SHP77 treated with DMSO at 0.1 percent for 48 hours (cell line): ENCODE measurements at places on chromosomes 5 and 9.

GRCh38 chr5:55223812-55224240 is 3.3 kb downstream of the MCIDAS start:
- DNase-seq = no peak

- no peak for DNase-seq
Observed at GRCh38 chr5:146527785-146528184, 11.8 kb upstream of the GPR151 start.

- no peak for DNase-seq
Observed at GRCh38 chr9:122333169-122333808, 37.5 kb upstream of the PTGS1 start.

DNA sequence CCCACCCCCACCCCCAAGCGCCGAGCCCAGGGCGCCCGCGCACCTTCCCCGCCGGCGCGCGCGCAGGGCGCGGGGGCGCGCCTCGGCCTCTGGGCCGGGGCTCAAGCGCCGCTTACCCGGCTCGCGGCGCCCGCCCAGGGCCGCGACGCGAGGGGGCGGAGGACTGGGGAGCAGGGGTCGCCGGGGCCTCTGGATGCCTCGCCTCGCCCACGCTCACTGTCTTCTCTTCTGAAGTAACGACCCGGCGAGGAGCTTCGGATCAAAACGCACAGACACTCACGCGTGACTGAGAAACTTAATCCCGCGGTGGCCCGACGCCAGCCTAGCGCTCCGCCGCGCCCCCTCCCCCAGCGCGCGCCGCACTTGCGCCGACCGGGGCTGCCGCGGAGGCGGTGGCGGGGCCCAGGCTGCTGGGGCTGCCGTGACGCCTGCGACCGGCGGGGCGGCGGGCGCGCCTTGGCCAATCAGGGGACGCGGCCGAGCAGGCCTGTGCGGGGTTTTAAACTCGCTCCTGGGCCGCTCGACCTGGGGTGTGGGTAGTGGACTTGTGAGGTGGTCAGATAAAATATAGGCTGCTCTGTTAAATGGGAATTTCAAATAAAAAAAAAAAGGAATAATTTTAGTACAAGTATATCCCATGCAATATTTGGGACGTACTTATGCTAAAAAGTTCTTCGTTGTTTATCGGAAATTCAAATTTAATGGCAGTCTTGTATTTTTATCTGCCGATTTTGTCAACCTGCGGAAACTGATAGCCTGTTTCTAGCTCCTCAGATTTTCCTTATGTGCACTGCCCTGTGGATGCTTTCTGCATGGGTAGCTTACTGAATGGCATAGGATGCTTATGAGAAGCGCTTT is at the start of gene MPDZ:
MPDZ (minus strand) TSS at position 409 of the 858 bp plus-strand sequence. CDS start 29,377 bp downstream, outside the sequence.
- peak; percentile 18 for DNase-seq

- no peak for DNase-seq
Observed at GRCh38 chr5:119396030-119396664, 40.3 kb downstream of the TNFAIP8 start.

GRCh38 chr9:108083796-108084352 is 594.3 kb upstream of the KLF4 start:
- no peak for DNase-seq

DNA sequence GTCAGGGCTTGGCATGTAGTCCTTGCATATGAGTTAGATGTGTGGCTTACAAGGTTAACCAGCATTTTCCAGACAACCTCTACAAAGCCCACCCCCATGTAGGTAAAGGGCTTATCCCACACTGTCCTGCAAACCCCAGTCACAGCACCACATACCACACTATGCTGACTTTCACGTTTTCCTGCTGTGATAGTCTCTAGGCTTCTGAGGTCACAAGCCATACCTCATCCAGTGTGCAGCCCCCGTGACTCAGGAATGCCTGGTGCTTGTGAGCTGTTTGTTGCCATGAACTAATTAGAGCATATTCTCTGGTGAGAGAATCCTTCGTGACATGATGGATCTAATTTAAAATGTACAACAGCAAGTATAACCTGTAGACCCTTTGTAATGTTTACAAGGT is 50.8 kb downstream of the ERAP1 start:
- DNase-seq = no peak

- no peak for DNase-seq
Observed at GRCh38 chr9:99416007-99416406, 193.9 kb downstream of the SEC61B start.

GRCh38 chr5:159773062-159773924 is 143.0 kb upstream of the ADRA1B start:
- DNase-seq = peak; percentile 12

DNA sequence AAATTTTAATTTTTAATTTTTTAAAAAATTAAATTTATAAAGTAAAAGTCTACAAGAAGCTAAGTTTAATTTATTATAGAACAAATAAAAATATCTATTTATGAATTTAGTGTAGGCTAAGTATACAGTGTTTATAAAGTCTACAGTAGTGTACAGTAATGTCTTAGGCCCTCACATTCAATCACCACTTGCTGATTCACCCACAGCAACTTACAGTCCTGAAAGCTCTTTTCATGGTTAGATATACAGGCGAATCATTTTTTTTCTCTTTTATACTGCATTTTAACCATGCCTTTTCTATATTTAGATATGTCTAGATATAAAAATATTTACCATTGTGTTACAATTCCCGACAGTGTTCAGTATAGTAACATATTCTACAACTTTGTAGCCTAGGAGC is 55.9 kb downstream of the PCSK1 start:
- no peak for DNase-seq

- DNase-seq = no peak
Observed at GRCh38 chr5:173846929-173847501, 41.1 kb upstream of the CPEB4 start.

GRCh38 chr9:125932012-125932411 is 184.8 kb downstream of the PBX3 start:
- DNase-seq = no peak

DNA sequence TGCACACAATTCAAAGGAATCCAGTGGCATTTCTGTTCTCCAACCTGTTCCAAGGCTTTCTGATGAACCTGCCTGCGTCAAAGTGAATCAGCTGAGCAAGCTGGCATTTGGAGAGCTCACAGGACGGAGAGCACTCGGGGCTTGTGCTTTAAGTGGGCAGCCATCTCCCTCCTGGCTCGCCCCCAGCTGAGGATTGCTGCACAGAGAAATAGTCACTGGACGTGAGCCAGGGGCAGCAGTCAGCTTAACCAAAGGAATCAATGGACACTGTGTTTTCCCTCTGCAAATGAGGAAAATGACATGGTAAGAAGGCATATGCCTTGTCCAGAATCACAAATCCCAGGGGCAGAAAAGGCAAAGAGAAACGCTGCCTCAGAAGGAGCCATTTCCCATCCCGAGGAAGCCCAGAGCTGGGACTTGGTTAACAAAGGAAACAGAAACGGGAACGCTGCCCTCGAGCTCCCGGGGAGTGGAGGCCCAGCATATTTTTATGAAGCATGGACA is 299.4 kb downstream of the ZSWIM6 start:
- DNase-seq = peak; percentile 12

DNA sequence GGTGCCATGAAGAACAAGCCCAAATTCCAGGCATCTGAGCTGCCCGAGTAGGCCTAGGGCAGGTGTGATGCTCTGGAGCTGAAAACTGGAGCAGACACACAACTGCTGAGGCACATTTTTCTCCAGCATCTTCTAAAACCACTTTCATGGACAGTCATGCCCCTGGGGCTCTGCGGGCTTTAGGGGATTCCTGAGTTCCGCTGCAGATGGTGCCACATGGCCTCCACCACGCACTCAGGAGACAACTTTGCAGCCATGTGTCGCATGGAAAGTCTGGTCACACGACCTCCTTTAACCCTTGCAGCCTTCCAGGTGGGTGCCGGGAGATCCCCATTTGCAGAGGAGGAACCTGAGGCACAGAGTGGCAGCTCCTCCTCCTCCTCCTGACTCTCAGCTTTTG is 112.8 kb upstream of the SARDH start:
- DNase-seq = no peak

GRCh38 chr9:109149089-109149488 is 18.0 kb downstream of the FRRS1L start:
- no peak for DNase-seq

- DNase-seq = peak; percentile 58
Observed at GRCh38 chr5:110054240-110054639, 364.5 kb downstream of the MAN2A1 start.

DNA sequence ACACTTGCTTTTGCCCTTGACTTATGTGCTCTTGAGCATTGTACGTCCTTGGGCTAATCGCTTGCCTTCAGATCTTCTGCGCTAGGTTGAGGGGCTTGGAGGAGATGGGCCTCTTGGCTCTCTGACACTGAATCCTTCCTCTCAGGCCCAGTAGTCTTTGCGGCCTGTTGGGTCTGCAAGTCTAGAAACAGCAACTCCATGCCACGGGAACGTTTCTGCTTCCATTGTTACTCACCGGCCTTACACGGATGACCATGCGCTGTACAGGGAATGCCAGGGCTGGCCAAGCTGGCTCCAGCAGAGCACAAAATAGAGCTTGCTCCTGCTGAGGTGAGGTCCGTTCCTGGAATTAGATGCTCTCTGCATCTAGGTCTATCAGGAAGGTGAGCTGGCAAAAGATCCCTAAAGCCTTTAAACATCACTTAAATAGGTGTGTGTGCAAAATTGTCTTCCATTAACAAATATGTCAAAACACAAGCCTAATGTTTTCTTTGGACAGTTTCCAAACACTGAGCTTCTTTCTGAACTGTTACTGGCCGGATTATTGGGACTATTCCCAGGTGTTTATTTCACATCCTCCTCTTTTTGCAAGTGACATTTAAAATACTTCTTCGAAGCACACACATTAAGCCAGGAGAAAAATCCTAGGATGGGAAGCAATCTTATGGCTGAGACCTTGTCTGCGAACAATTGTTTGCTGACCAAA is 29.7 kb downstream of the DAPK1 start:
- no peak for DNase-seq

GRCh38 chr9:91732187-91733005 is 217.6 kb downstream of the ROR2 start:
- DNase-seq = no peak

DNA sequence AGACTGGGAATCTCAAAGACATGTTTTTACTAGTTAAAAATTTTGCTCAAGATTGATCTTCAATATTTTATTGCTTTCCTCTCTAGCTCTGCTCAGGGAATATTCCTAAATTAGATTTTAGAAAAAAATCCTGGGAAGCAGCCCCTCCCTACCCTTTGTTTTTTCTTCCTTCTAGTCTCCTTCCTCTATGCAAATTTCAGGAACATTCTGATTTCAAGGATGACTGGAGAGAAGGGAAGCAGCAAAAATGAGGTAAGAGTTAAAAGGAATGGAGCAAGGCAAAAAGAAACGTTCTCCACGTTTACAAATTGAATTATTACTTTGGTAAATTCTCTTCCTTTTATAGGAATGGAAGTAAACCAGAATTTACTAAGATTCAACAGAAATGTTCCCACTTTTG is 493.4 kb upstream of the TUSC1 start:
- DNase-seq = no peak

GRCh38 chr9:133750982-133751649 is 13.0 kb upstream of the SARDH start:
- no peak for DNase-seq

GRCh38 chr9:68508547-68508946 is 32.1 kb downstream of the TMEM252 start:
- no peak for DNase-seq

GRCh38 chr5:131944702-131945550 is 537 bp downstream of the MEIKIN start:
- DNase-seq = no peak

DNA sequence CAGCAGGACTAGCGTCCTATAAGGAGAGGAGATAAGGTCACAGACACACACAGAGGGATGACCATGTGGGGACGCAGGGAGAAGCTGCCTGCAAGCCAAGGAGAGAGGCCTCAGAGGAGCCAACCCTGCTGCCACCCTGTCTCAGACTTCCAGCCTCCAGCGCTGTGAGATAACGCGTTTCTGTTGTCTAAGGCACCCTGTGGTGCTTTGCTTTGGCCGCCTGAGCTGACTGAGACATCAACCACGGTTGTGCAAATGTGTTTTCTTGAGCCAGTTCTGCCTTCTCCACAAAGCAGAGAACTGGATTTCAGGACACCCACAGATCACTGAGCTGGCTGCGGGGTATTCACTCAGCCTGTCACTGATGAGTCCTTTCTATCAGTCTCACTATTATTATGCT is 149.1 kb downstream of the NXNL2 start:
- no peak for DNase-seq

DNA sequence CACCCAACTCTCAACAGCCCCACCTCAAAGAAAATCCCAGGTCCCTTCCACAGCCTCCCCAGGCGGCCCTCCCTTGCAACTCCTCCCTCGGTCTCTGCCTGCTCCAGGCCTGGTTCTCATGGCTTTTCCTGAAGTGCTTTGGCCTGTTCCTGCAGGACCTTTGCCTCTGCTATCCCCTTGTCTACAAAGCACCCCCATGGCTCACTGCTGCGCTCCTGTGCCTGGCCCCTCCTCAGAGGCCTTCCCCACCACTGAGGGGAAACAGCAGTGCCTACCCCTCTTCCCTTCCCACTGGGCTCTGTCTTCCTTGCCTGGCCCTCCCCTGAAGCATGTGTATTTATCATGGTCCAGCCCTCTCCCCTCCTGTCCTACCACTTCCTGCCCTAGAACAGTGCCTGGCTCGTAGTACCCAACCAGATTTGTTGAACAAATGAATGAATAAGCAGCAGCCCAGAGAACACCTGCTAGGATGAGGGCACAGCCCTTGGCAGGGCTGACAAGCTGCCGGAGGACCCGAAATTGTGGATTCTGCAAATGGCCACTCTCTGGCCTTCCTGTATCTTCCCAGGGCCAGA is 68.6 kb upstream of the LRRTM2 start:
- DNase-seq = no peak

DNA sequence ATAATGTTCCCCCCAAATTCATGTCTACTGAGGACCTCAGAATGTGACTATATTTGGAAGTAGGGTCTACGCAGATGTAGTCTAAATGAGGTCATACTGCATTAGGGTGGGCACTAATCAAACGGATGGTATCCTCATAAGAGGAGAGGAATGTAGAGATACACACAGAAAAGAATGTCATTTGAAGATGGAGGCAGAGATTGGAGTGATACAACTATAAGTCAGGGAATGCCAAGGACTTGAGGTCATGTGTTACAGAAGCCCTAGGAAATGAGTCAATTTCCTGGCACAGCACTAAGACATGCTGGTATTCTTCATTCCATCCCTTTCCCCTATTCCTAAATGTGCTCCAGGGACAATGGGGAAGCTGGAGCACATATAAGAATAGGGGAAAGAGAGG is 758 bp upstream of the PDCD1LG2 start:
- DNase-seq = no peak

GRCh38 chr5:138504799-138505198 is 38.2 kb downstream of the ETF1 start:
- DNase-seq = no peak

- DNase-seq = no peak
Observed at GRCh38 chr9:101480386-101480785, 44.8 kb upstream of the ALDOB start.

GRCh38 chr5:159021136-159021900 is 78.4 kb downstream of the EBF1 start:
- DNase-seq = no peak

DNA sequence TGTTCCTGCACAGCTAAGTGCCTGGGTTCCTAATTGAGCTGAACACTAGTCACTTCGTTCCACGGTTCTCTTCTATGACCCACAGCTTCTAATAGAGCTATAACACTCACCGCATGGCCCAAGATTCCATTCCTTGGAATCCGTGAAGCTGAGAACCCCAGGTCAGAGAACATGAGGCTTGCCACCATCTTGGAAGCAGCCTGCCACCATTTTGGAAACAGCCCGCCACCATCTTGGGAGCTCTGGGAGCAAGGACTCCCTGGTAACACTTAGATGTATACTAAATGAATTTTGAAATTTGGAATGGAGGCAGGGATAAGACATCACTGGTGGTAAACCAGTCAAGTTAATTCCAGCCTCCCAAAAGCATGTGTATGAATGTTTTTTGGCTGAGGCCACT is 60.4 kb downstream of the KIAA0825 start:
- no peak for DNase-seq
